Activated CD4-positive, alpha-beta T cell treated with anti-CD3 and anti-CD28 coated beads, Interleukin-2, amount 10 ng/mL, durations not matched to agents 24 days and 14 days (primary cell): ENCODE measurements at places on chromosomes 3 and 15.

DNA sequence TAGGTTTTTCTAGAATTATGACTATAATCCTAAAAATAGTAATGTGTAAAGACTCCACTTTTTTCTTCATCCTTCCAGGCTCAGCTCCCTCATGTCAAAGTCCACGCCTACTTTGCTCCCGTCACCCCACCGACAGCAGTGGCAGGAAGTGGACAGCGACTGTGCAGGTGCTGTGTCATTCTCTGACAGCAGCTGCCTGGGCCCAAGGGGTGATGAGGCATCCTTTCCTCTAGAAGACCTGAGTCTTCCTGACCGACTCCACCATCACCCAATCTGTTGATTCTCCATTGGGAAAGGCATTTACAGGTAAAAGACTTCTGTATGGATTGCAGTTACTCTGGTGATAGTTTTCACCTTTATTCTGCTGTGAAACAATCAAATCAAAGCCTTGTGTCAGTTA, 54.8 kb downstream of the UBP1 start:
- DNase-seq: peak; percentile 83

GRCh38 chr3:61141697-61142096, 109.6 kb downstream of the FHIT start:
- DNase-seq: no peak

- DNase-seq: no peak
These were observed 6.1 kb downstream of the RASGRP1 start for GRCh38 chr15:38558372-38559059.

GRCh38 chr3:10645800-10646199, 140.4 kb upstream of the ATP2B2 start:
- no peak for DNase-seq

GRCh38 chr3:23365066-23365465, 161.9 kb downstream of the UBE2E2 start:
- DNase-seq: no peak

DNA sequence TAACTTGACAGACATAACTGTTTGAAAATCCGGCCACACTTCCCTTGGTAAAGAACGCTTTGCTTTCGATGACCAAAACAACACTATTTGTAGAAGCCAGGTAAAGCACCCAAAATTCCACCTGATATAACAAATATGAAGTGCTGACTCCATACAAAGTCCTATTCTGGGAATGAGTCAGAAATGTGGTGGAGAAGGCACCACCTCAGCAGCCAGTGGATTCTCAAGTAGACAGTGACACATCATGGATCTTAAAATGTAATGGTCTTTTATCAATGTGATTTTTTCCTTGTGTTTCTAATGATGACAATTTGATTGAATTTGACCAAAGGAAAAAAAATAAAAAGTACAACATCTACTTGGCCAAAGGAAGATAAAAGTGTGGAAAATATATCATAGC, 135.0 kb upstream of the WNT5A start:
- no peak for DNase-seq

GRCh38 chr15:28921919-28922706, 36.3 kb downstream of the APBA2 start:
- no peak for DNase-seq

DNA sequence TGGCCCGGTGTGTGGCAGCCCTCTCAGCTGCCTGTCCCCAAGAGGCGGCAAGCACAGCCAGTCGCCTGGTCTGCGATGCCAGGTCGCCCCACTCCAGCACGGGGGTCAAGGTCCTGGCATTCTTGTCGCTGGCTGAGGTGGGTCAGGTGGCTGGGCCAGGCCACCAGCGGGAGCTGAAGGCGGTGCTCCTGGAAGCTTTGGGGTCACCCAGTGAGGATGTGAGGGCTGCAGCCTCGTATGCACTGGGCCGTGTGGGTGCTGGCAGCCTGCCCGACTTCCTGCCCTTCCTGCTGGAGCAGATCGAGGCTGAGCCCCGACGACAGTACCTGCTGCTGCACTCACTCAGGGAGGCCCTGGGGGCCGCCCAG, 20.8 kb downstream of the CAND2 start:
- DNase-seq: no peak

- no peak for DNase-seq
These were observed 81.6 kb downstream of the LRRC49 start for GRCh38 chr15:70974004-70974832.

DNA sequence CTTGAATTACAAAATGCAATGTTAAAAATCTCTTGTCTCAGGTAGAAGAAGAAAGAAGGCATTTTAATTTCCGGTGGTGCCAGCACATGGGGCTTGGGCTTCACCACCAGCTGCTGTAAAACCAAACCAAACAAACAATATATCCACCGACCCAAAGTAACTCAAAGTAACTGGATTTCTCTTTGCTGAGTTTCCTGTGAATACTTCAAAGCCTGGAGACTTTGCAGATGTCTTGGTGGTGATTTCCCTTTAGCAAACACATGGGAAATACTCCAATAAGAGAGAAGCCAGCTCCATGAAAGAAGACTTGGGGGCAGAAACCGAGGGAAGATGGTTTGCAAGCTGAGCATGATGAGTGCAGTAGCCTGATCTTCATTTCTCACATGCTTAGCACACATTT, 62.6 kb downstream of the EIF4E3 start:
- DNase-seq: peak; percentile 51

GRCh38 chr15:101047301-101047781, 128.2 kb downstream of the LRRK1 start:
- DNase-seq: no peak

DNA sequence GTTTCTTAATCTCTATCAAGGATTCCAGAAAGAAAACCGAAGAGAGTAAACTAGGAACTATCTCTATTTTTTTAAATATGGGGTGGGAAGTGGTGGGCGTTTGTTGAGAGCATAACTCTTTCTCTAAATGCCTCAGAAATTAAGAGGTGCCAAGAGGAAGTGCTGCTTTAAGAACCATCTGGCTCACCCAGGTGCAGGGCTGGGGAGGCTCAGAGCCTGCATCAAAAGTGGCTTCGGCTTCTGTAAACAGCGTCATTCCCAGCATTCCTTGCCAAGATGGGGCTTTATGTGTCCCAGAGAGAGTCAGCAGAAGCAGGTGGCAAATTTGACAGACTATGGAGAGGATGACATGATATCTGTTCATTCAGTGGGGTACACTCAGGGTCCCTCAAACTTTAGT, 123.3 kb upstream of the BFSP2 start:
- no peak for DNase-seq

- no peak for DNase-seq
These were observed 105.8 kb downstream of the CYP19A1 start for GRCh38 chr15:51232581-51232980.

DNA sequence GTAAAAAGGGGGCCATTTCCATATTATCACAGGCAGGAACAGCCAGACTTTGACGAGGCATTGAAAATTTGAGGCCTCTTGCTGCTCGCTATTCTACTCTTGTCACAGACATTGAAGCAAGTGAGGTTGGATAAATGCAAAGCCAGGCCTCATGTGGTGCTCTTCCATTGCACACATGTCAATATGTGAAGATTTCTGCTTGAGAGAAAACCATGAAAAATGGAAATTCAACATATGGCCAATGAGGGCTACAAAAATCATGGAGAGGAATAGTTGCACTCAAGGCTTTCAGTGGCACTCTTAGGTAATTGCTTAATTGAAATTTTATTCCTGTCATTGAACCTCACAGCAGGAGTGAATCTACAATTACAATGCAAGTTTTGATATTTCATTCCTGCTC, 185.6 kb upstream of the MBNL1 start:
- no peak for DNase-seq

DNA sequence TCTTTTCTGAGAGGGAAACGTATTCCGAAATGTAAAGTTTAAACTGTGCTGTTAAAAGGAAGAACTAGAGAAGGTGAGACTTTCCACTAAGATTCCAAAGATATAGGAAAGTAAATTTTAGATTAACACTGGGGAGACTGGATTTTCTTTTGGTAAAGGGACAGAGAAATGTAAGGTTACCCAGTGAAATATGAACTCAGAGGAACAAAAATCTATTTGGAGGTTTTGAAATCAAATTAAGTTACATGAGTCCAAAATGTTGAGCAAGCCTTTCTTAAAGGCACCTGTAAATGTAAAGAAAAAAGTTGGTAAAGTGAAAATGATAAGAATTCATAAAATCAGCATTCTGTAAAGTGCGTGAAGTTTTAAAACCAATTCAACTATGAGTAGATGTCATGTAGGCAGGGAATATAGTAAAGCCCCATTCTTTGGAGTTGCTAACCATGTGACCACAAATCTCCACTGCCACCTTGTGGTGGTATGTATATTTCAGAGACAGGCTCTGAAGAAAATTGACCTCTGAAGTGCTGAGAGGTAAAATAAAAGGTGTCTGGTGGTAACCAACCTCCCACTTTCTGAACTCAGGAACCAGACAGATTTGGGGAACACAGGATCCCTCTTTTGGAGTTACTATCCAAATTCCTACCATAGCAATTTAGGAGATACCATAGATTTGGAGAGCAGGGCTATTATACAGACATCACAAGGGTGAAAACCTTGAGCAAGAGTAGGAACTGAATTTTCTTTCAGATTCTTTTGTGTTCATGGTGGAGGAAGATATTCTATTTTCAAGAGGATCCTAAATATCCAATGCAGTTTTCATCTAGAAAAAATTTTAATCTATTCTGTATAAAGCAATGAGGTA, 215.3 kb downstream of the ROBO2 start:
- DNase-seq: peak; percentile 60

GRCh38 chr3:155135003-155135402, 54.9 kb downstream of the MME start:
- no peak for DNase-seq

GRCh38 chr15:59557581-59557980, 54.0 kb upstream of the GCNT3 start:
- no peak for DNase-seq

DNA sequence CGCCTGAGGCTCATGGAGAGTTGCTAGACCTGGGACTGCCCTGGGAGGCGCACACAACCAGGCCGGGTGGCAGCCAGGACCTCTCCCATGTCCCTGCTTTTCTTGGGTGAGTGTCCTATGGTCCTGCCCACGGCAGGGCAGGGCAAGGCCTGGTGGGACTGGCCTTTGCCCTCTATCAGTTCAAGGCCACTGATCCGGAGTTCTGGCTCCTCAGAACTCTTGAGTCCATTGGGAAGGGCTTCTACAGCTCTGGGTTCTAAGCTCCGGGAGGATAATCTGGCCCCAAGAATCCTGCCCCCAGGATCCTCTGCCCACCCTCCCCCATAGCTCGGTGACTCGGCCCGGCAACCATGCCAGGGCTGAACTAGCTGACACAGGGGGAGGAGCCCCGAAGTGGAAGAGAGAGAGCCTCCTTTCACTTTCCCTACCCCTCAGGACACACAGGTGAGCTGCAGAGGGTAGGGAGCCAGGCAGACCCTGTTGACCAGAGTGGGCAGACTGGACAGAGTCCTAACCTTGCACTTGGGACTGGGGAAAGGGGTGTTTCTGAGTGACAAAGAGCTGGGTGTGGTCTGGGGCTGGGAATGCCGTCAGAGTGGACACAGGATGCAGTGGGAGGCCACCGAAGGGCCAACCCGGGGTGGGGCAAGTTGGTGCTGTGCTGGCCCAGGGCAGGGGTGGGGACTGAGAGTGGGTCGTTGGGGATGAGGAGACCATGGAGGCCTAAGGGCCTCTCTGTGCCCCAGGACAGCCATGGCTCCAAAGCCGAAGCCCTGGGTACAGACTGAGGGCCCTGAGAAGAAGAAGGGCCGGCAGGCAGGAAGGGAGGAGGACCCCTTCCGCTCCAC, 664 bp downstream of the PARP3 start:
- DNase-seq: peak; percentile 89

DNA sequence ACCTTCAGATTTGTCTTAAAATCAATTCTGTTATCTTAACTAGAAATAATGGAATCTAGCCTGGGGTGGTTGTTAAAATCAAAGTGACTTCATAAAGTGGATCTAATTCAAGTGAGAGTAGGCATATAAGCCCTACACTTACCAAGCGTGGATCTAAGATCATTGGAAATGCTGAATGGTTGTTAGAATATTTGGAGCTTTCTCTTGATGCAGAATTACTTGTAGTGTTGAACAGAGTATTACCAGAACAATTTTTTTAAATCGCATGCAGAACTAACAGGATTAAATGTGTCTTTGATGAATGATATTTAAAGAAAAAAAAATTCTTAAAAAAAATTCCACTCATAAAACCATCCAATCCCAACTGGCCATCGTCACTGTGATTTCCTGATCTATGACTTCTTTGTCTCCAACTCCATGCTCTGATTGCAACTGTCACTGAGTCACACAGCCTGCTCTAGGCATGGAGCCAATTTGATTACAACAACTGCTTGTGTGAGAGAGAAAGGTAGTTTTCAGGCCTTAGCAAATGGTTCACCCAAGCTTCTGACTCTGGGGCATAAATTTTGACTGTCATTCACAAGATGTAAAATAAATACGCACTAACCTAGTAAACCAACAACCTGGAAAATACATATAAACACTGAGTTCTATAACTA, 25.9 kb upstream of the SPRED1 start:
- no peak for DNase-seq

DNA sequence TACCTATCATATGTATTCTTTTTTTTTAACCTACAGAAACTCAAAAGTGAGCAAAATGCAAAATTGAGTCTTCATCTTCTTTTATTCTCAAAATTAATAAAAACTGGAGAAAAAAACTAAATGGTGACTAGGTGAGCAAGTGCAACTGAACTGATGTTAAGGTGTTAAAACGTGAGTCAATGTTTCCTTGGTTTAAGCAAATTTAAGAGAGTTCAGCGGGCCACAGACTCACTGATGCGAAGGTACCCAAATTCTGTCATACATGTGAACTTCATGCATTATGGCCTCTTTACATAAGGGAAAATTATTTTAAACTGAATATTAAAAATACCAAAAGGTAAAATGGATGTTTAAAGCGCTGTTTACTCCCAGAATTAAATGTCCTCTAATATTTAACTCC, 206.6 kb downstream of the FOXP1 start:
- DNase-seq: no peak

DNA sequence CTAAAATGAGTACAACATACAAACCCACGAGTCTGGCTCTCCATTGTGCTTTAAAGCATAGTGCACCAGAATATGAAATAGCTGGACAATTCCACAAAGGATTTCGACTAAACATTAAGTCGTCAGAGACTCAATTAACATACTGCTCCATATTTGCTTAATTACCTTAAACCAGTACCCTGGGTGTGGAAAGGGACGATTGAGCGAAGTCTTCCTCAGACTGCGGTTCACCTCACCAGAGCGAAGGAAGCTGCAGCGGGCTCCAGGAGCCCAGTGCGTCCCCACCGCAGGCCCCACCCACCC, 218 bp upstream of the TRPC1 start:
- no peak for DNase-seq

GRCh38 chr3:113241292-113242095, 30.1 kb downstream of the BOC start:
- no peak for DNase-seq
